ENCODE measurements at places on chromosomes 2 and 18. TPM values are rescaled to one million over a fixed set of nuclear protein-coding genes. Genes with fewer than 3 reads are reported as not detected.

TTC39C gene
- polyA plus RNA-seq: 3.5 TPM

GRHL1 gene
- polyA plus RNA-seq: 1.0 TPM

ABCG5 gene
- not detected for polyA plus RNA-seq

CAPN13 gene
- polyA plus RNA-seq: not detected

PMS1 gene
- polyA plus RNA-seq: 24.4 TPM

TEX44 gene
- polyA plus RNA-seq: not detected

FAM228A gene
- not detected for polyA plus RNA-seq

GAD1 gene
- polyA plus RNA-seq: 1.1 TPM

All from muscle of leg (tissue), 16 donors.